Endodermal cell (in vitro differentiated cells): ENCODE measurements at places on chromosomes 12 and 14. TPM values are rescaled to one million over a fixed set of nuclear protein-coding genes. Genes with fewer than 3 reads are reported as not detected.
A peak's percentile ranks its signal among the peaks of the same experiment; 100 is the strongest.

GRCh38 chr12:86903159-86903558, 647.0 kb upstream of the MGAT4C start:
- H3K36me3 ChIP-seq: no peaks in the 10 kb centered on the region
- no peak for DNase-seq
- no peak overlapping the region for H3K27ac ChIP-seq

The PIANP gene
- total RNA-seq: 2.6 and 3.1 TPM in 2 replicates

DNA sequence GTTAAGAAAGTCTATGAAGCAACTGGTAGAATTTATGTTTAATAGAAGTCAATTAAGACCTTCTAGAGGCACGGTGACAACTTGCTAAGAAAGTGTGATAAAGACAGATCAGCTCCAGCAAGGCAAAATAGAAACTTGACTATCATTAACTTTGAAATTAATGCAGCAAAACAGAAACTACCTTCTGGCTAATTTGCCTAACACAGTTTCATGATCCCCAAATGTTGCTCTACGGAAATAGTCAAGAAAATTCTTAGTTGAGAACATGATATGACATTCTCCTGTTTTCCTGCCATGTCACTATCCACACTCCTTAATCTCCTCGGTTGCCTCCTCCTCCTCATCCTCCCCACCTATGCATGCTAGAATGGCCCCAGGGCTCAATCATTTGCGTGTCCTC, 4.2 kb downstream of the DENND5B start:
- H3K27me3 ChIP-seq: no peaks in the 10 kb centered on the region
- no peaks in the 10 kb centered on the region for H3K36me3 ChIP-seq
- no peak overlapping the region for H3K27ac ChIP-seq
- no peak overlapping the region for H3K4me3 ChIP-seq

The KCNK10 gene
- total RNA-seq: 0.24 and 0.54 TPM in 2 replicates

GRCh38 chr12:52929538-52929937, 19.4 kb upstream of the KRT18 start:
- H3K27ac ChIP-seq: no peak overlapping the region
- H3K4me1 ChIP-seq: peaks cover 31% of the 10 kb centered on the region
- H3K36me3 ChIP-seq: no peaks in the 10 kb centered on the region
- peak; percentile 55 for DNase-seq
- no peaks in the 10 kb centered on the region for H3K27me3 ChIP-seq
- no peak overlapping the region for H3K4me3 ChIP-seq

DNA sequence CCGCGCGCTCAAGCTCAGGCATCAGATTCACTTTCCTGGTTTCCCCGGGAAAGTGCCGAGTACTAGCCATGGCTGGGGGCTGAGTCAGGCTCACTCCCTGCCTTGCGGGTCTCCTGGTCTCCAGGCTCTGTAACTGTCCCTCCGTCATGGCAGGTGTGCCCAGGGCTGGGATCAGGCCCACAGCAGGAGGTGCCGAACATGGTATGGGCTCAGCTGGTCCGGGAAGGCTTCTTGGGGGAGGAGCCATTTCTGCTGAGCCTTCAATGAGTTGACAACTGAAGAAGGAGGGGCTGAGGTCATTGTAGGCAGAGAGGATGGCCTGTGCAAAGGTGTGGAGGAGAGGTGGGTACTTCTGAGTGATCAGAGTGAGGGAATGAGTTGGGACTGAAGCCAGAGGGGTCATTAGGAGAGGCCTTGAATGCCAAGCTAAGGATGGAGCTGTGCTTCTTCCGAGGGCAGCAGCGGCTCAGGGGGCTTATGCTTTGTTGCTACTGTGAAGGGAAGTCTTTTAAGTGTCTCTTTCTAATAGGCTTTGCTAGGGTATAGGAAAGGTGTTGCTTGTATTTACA, 769 bp downstream of the EXOC3L4 start:
- peaks cover 8% of the 10 kb centered on the region for H3K27me3 ChIP-seq
- no peak overlapping the region for H3K27ac ChIP-seq
- no peak overlapping the region for H3K4me3 ChIP-seq
- H3K4me1 ChIP-seq: peaks cover 8% of the 10 kb centered on the region
- H3K36me3 ChIP-seq: no peaks in the 10 kb centered on the region

DNA sequence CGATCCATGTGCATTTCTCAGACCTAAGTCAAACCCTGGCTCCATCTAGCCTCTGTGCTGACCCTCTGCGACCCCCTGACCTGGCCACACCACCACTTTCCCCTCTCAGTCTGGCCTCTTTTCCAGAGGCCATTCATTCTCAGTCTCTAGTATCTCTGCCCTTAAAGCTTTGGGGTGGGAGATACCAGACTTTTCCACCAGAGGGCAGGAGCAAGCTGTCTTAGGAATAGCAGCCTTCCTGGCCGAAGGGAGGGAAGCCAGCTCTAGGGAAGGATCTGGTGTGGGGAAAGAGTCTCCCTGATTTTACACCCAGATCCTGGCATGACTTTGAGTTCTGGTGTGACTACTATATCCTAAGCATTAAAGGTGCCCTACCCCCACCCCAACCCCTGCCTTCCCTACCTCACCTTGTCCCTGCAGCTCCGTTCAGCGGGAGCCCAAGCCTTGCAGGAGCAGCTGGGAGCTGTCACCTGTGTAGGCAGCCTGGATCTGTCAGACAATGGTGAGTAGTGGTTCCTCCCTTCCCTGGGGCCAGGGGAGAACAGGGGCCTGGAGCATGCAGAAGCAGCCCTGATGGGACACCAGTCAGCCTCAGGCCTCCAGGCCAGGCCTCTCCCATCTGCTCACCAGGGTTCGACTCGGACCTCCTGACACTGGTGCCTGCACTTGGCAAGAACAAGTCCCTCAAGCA, 6.6 kb downstream of the CARMIL3 start:
- H3K4me1 ChIP-seq: no peaks in the 10 kb centered on the region
- H3K27ac ChIP-seq: no peak overlapping the region
- no peak overlapping the region for H3K4me3 ChIP-seq
- no peaks in the 10 kb centered on the region for H3K27me3 ChIP-seq

- no peaks in the 10 kb centered on the region for H3K4me1 ChIP-seq
- no peak overlapping the region for H3K4me3 ChIP-seq
- no peak for DNase-seq
- no peak overlapping the region for H3K27ac ChIP-seq
Observed at GRCh38 chr14:47365233-47365632, 310.2 kb downstream of the MDGA2 start.

DNA sequence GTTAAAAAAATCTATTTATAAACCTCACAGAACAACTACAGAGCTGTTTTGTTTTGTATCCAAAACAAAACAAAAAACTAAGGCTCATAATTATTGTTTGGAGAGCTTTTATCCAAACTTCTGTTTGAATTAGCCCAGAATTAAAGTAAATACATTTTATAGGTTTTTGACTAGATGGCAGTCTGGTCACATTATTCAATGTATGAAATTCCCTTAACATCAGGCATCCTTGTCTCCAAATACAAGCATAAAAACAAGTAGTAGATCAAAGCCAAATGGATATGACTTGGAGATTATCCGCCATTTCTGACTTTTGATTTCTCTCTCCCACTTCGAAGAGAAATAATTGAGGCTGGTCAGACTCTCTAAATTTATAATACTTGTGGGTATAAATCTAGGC, 63.5 kb downstream of the SLC38A1 start:
- no peak overlapping the region for H3K27ac ChIP-seq
- no peaks in the 10 kb centered on the region for H3K4me1 ChIP-seq
- DNase-seq: no peak
- no peaks in the 10 kb centered on the region for H3K27me3 ChIP-seq
- peaks cover 88% of the 10 kb centered on the region for H3K36me3 ChIP-seq

The LHX5 gene
- not detected in 2 replicates for total RNA-seq

GRCh38 chr12:110354172-110354780, 49.2 kb downstream of the ANAPC7 start:
- peaks cover 23% of the 10 kb centered on the region for H3K36me3 ChIP-seq
- no peak for DNase-seq
- H3K4me3 ChIP-seq: no peak overlapping the region
- H3K27me3 ChIP-seq: no peaks in the 10 kb centered on the region
- no peaks in the 10 kb centered on the region for H3K4me1 ChIP-seq

DNA sequence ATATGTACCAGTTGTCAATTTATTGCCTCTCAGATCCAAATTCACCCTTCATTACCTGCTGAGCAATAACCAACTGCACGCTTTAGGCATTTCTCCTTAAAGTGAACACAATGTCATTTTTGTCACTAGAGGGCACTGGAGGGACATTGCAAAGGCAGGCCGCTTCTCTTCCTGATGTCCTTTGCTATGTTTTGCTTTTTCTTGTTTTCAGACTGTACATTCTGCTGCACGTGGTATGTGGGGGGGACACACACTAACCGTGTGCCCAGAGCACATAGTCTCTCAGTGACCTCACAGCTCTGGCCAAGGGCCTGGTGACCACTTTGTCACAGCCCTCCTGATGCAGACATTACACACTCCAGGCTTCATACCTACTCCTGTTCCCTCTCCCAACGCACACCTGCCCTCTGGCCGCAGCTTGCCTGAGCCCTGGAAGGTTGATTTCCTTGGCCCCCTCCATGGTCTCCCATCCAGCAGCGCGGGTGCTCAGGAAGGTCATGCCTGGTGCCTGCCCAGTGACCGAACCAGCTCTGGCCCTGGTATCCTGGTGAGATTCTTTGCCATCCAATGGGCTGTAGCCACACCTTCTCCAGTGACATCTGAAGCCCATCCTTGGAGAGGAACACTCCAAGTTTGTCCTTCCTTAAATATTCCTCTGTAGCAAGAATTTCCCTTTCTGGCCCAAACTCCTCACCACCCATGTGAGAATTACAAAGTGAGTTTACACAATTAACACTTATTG, 39.9 kb downstream of the MYO1H start:
- no peaks in the 10 kb centered on the region for H3K4me1 ChIP-seq
- H3K36me3 ChIP-seq: no peaks in the 10 kb centered on the region
- peaks cover 16% of the 10 kb centered on the region for H3K27me3 ChIP-seq
- H3K4me3 ChIP-seq: no peak overlapping the region
- DNase-seq: peak; percentile 65

DNA sequence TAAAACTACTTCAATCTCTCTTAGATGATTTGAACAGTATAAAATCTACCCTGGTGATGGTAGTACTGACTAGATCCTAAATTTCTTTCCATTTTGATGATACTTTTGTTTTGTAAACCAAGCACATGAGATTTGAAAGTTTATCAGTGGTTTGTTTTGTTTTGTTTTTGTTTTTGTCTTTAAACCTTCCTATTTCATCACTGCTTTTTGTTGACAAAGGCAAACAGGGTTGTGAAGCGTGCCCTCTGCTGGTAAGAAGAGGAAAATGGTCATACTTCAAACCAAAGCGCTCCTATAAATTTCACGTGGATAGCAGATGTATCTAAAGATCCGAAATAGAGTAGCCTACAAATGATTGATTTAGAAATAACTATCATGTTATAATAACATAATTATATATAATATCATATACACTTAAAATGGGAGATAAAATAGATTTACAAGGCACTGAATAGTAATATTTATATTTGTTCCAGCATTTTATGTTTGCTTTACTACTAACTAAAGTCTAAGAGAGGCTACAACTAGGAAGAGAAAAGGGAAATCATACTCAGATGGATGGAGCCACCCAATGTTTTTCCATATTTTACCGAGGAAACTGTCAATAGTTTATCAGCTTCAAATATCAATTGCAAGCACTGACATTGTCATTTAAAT, 254.0 kb upstream of the USP15 start:
- H3K4me1 ChIP-seq: no peaks in the 10 kb centered on the region
- DNase-seq: peak; percentile 69
- no peak overlapping the region for H3K4me3 ChIP-seq

GRCh38 chr12:121911824-121912585, 6.4 kb upstream of the CFAP251 start:
- DNase-seq: peak; percentile 36
- no peak overlapping the region for H3K4me3 ChIP-seq
- peaks cover 62% of the 10 kb centered on the region for H3K36me3 ChIP-seq
- no peaks in the 10 kb centered on the region for H3K4me1 ChIP-seq
- no peak overlapping the region for H3K27ac ChIP-seq

- DNase-seq: no peak
- no peak overlapping the region for H3K4me3 ChIP-seq
- no peaks in the 10 kb centered on the region for H3K27me3 ChIP-seq
- H3K27ac ChIP-seq: no peak overlapping the region
Observed at GRCh38 chr14:97457575-97458085, 660.4 kb downstream of the VRK1 start.

DNA sequence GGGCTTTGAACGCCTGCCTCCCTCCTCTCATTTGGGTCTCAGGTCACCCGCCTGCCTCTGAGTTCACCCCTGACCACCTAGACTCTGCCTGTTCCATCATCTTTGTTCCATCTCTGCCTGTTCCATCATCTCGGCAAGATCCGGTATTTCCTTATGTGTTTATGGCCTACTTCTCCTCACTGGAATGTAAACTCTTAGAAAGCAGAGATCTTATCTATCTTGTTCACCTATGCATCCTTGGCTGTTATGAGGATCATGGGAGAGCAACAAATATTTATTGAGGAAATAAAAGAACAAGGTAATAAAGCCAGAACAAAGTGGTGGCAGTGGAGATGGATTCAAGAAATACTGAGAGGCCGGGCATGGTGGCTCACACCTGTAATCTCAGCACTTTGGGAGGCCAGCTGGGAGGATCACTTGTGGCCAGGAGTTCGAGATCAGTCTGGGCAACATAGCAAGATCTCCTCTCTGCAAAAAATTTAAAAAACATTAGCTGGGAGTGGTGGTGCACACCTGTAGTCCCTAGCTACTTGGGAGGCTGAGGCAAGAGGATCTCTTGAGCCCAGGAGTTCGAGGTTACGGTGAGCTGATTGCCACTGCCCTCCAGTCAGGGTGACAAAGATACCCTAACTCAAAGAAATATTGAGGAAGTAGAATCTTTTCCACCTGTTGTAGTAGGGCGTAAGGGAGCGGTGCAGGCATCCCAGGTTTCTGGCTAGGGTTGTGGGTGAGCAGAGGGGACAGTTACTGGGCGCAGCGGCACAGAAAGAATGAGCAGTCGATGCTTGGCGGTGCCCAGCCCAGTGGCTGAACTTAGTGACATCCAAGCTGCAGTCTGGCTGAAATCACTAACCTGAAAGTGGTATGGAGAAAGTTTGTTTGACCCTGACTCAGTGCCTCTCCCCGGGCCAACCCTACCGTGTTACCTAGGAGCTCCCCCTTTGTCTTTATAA, 1.7 kb upstream of the KLC1 start:
- H3K36me3 ChIP-seq: peaks cover 9% of the 10 kb centered on the region
- no peaks in the 10 kb centered on the region for H3K4me1 ChIP-seq
- no peak overlapping the region for H3K27ac ChIP-seq

DNA sequence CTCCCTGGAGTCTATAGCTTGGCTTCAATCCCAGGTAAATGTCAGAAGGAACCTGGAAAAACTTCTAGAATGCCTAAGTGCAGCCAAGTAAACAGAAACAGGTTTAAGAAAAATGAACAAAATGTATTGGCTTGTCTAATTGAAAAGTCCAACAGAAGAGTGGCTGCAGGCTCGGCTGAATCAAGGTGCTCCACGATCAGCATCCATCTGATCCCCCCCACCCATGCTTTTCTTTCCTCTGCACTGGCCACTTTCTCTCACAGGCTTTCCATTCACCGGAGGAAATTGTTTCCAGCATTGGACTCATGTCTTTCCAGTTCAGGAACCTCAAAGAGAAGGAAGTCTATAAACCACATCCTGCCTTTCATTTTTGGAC, 42.0 kb upstream of the C14orf180 start:
- H3K27me3 ChIP-seq: no peaks in the 10 kb centered on the region
- H3K4me3 ChIP-seq: no peak overlapping the region
- no peaks in the 10 kb centered on the region for H3K36me3 ChIP-seq
- no peaks in the 10 kb centered on the region for H3K4me1 ChIP-seq

GRCh38 chr12:114743799-114744198, 59.8 kb upstream of the TBX3 start:
- H3K27me3 ChIP-seq: no peaks in the 10 kb centered on the region
- H3K4me1 ChIP-seq: no peaks in the 10 kb centered on the region
- DNase-seq: no peak
- H3K36me3 ChIP-seq: no peaks in the 10 kb centered on the region

The ENDOU gene
- total RNA-seq: not detected in 3 replicates
